Renal cortex interstitium (tissue), 15 donors: ENCODE measurements at places on chromosomes 1 and 21. TPM values are rescaled to one million over a fixed set of nuclear protein-coding genes. Genes with fewer than 3 reads are reported as not detected.

CD160 gene
- polyA plus RNA-seq: 1.2 TPM

CYP4A22 gene
- 6.1 TPM for polyA plus RNA-seq

SPOCD1 gene
- polyA plus RNA-seq: 0.39 TPM

DUSP12 gene
- 40.6 TPM for polyA plus RNA-seq

SH2D1B gene
- 0.11 TPM for polyA plus RNA-seq
